Heart right ventricle (tissue), 16 donors: ENCODE measurements at places on chromosomes 1 and 21.

DNA sequence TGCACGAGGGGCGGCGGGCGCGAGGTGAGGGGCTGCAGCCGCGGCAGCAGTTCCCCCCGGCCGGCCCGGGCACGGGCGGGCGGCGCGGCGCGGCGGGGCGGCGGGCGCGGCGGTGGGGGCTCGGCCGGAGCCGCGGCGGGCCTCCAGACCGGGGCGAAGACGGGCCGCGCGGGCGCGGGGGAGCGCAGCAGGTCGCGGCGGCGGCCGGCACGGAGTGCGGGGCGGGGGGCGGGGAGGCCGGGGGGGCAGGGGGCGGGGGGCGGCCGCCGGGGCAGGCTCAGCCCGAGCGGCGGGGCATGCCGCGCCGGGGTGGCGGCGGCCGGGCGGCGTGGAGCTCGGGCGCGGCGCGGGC is 311 bp downstream of the IRF2BP2 start:
- no peak overlapping the region for H3K4me3 ChIP-seq
- peaks cover 5% of the 10 kb centered on the region for H3K36me3 ChIP-seq
- H3K27me3 ChIP-seq: no peaks in the 10 kb centered on the region
- peak overlapping the region; percentile 100 for H3K27ac ChIP-seq
- H3K4me1 ChIP-seq: peaks cover 42% of the 10 kb centered on the region

GRCh38 chr1:117598489-117598888 is 7.4 kb upstream of the TENT5C start:
- H3K4me1 ChIP-seq: no peaks in the 10 kb centered on the region
- H3K4me3 ChIP-seq: no peak overlapping the region
- DNase-seq: no peak
- H3K36me3 ChIP-seq: no peaks in the 10 kb centered on the region
- no peak overlapping the region for H3K27ac ChIP-seq
- H3K27me3 ChIP-seq: no peaks in the 10 kb centered on the region

GRCh38 chr1:207221934-207222351 is 99.5 kb upstream of the CD55 start:
- no peak overlapping the region for H3K27ac ChIP-seq
- H3K27me3 ChIP-seq: no peaks in the 10 kb centered on the region
- H3K4me1 ChIP-seq: no peaks in the 10 kb centered on the region
- DNase-seq: no peak

GRCh38 chr1:204345941-204346645 is 13.6 kb downstream of the PLEKHA6 start:
- H3K4me3 ChIP-seq: no peak overlapping the region
- H3K27ac ChIP-seq: no peak overlapping the region
- H3K4me1 ChIP-seq: peaks cover 33% of the 10 kb centered on the region

GRCh38 chr1:17559615-17560419 is 20.3 kb downstream of the ARHGEF10L start:
- no peak overlapping the region for H3K4me3 ChIP-seq
- peak overlapping the region; percentile 34 for H3K27ac ChIP-seq
- DNase-seq: no peak
- no peaks in the 10 kb centered on the region for H3K27me3 ChIP-seq

- H3K36me3 ChIP-seq: no peaks in the 10 kb centered on the region
- H3K4me3 ChIP-seq: no peak overlapping the region
- peaks cover 28% of the 10 kb centered on the region for H3K4me1 ChIP-seq
- H3K27ac ChIP-seq: peak overlapping the region; percentile 70
- H3K27me3 ChIP-seq: no peaks in the 10 kb centered on the region
These were observed 36.5 kb downstream of the GIPC2 start for GRCh38 chr1:78081980-78082860.

GRCh38 chr1:116880917-116881316 is 28.8 kb upstream of the PTGFRN start:
- H3K27ac ChIP-seq: peak overlapping the region; percentile 76
- no peaks in the 10 kb centered on the region for H3K36me3 ChIP-seq
- peaks cover 37% of the 10 kb centered on the region for H3K4me1 ChIP-seq
- H3K27me3 ChIP-seq: no peaks in the 10 kb centered on the region
- DNase-seq: no peak

GRCh38 chr1:8527941-8528340 is 210.0 kb downstream of the SLC45A1 start:
- no peak for DNase-seq
- H3K27ac ChIP-seq: no peak overlapping the region
- H3K36me3 ChIP-seq: no peaks in the 10 kb centered on the region
- peaks cover 41% of the 10 kb centered on the region for H3K4me1 ChIP-seq
